ENCODE measurements at places on chromosomes 6 and 20.
A peak's percentile ranks its signal among the peaks of the same experiment; 100 is the strongest.

DNA sequence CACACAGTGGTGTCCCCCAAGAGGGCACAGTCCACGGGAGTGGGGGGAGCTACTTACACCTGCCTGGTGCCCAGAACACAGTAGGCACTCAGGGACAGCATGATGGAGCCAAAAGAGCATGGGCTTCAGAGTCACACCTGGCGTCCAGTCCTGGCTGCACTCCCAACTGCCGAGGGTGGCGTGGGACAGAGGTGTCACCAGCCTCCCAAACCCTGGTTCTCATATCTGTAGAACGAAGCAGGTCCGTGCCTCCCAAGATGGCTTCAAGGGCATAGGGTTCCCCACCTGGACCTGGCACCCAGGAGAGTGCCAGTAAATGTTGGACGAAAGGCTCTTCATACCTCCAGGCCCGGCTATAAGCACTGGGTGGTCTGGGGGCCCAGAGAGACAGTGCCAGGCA lies 8.9 kb downstream of the HRH3 start:
- DNase-seq, result no peak

GRCh38 chr6:36283608-36284007 lies 13.7 kb downstream of the PNPLA1 start:
- no peak for DNase-seq

GRCh38 chr6:31689249-31690110 lies 8.6 kb upstream of the LY6G5C start:
- no peak for DNase-seq

DNA sequence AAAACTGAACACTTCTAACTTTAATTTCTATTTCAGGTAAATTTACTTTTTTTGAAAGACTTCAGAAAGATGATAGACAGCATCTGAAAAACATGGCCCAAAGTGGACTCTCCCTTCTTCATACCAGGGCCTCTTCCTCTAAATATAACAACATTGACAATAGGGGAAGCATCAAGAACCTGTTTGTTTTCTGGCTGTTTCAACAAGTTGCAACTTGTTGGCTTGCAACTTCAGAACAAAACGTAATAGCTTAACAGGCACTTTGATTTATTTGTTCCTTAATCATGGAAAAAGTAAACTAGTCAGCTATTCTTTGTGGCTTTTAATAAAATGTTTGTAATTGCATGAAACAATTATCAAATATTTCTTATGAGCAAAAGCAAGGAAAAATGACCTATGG lies 34.3 kb downstream of the RGS17 start:
- DNase-seq, result no peak

DNA sequence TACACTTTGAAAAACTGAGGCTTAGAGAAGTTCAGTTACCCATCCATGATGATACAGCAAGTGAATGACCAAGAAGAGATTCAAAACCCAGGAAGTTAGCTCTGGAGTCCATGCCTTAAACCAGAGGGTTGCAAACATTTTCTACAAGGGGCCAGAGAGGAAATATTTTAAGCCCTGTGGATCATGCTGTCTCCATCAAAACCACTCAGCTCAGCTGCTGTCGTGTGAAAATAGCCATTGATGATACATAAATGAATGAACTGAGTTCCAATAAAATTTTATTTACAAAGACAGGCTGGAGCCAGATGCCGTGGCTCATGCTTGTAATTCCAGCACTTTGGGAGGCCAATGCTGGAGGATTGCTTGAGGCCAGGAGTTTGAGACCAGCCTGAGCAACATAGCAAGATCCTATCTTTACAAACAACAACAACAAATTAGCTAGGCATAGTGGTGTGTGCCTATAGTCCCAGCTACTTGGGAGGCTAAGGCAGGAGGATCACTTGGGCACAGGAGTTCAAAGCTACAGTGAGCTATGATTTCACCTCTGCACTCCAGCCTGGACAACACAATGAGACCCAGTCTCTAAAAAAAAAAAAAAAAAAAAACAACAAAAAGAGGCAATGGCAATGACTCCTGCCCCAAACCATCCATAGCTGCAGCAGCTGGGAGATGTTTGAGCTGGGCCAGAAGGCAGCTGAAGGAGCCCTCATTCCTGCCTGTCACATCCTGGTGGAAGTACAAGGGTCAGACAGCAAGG lies 44.1 kb upstream of the RIN2 start:
- no peak for DNase-seq

GRCh38 chr6:21271428-21272155 lies 322.0 kb upstream of the SOX4 start:
- DNase-seq, result no peak

DNA sequence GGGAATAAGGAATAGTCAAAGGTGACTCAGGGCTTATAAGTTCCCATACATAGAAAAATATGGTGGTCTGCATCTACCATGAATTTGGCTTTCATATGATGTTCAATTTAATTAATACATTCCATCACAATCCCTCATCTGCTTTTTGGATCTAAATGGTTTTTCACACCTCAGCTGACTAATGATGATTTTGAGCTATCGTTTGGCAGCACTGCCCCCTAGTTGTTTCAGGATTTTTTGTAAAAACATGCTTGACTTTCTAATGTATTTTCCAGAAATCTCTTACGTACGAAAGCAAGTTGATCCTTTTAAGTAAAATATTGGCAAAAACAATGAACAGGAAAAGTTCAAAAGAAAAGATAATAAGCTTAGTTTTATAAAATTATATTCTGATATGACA lies 408.6 kb upstream of the ADGRB3 start:
- no peak for DNase-seq

GRCh38 chr20:44642203-44643153 lies 9.0 kb downstream of the ADA start:
- DNase-seq, result peak; percentile 56

DNA sequence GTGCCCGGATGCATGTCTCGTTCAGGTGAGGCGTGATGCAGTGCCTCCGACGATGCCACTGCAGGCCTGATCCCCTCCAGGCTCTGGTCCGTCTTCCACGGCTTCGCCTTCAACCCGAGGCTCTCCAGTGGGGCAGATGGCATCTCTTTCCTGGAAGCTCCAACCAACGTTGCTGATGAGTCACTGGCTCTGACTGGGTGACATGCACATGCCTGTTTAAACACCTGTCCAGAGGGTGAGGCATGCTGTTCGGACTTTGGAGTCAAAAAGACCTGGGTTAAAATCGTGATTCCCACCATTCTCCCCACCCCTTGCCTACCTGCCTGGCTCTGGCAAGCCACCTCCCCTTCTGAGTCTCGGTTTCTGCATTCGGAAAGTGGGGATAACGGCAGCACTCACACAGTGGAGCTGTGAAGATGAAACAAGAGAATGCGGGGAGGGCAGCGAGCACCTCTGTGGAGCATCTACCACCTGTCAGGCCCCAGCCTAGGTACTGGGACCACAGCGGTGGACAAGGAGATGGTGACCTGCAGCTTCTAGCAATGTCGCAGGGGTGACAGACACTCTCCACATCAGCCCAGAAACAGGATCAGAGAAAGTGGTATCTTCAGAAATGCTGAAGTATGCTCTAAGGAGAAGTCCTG lies 8.5 kb upstream of the EDN3 start:
- DNase-seq, result no peak

- no peak for DNase-seq
These were observed 598.3 kb upstream of the HS3ST5 start for GRCh38 chr6:114941078-114941477.

DNA sequence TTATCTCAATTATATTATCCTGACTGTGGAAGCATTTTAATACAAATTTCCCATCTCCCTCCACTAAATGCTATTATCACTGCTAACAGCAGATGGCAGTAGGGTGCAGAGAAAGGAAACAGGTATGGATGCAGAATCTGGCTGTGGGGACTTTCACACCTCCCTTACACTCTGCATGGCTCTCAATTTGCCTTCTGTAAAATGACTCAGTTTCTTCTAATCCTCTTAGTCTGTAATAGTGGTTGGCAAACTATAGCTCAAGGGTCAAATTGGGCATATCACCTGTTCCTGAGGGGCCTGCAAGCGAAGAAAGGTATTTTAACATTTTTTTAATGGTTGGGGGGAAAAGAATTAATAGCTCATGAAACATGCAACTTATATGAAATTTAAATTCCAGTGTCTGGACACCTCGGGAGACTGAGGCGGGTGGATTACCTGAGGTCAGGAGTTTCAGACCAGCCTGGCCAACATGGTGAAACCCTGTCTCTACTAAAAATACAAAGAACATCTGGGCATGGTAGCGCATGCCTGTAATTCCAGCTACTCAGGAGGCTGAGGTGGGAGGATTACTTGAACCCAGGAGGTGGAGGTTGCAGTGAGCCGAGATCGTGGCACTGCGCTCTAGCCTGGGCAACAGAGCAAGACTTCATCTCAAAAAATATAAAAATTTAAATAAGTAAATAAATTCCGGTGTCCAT lies 83.5 kb downstream of the ZMYND8 start:
- DNase-seq, result peak; percentile 78

DNA sequence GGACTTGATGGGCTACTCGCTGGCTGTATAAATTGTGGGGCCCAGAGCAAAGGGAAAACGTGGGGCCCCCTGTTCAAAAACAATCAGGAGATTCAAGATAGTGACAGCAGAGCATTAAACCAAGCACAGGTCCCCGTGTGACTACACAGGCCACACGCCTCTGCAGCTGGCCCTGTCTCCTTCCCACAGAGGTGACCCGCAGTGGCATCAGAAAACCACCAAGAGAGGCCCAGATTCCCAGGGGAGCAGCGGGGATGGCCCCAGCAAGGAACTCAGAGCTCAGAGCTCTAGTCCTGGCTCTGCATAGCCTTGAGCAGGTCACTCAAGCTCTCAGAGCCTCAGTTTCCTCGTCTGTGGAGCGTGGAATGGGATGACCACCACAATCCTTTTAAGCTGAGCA lies 57.6 kb downstream of the CPNE5 start:
- DNase-seq, result no peak

- DNase-seq, result no peak
These were observed 230.8 kb downstream of the FOXA2 start for GRCh38 chr20:22353586-22353985.

GRCh38 chr20:62704341-62704948 lies 4.2 kb upstream of the NTSR1 start:
- DNase-seq, result peak; percentile 84

DNA sequence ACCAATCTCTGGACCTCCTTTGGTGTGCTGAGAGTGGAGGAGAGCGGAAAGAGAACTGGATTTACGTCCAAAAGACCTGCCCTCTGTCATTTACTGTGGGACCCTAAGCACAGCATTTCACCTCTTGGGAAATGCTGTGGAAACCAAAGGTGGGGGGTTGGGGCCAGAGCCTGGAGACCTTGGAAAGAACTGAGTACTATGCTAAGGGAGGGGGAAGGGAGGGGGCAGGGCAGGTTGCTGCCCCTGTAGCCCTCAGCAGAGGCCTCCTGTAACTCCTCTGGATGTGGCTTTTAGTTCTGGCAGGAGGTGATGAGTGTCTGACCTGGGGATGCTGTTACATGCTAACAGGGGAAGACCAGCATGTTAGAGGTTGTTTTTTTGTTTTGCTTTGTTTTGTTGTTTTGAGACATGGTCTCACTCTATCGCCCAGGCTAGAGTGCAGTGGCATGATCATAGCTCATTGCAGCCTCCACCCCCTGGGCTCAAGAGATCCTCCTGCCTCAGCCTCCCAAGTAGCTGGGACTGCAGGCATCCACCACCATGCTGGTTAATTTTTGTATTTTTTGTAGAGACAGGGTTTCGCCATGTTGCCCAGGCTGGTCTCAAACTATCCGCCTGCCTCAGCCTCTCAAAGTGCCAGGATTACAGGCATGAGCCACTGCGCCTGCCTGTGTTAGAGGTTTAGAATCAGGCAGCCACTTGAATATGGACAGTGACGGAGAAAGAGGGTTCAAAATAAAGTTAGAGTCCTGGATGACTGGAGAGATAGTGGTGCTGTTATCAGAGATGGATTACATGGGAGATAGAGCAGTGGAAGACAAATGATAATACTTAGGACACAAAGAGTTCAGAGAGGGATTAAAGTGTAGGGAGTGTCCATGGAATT lies 18.4 kb upstream of the PARD6B start:
- peak; percentile 44 for DNase-seq

GRCh38 chr6:110543106-110543505 lies 66.7 kb upstream of the SLC22A16 start:
- no peak for DNase-seq

DNA sequence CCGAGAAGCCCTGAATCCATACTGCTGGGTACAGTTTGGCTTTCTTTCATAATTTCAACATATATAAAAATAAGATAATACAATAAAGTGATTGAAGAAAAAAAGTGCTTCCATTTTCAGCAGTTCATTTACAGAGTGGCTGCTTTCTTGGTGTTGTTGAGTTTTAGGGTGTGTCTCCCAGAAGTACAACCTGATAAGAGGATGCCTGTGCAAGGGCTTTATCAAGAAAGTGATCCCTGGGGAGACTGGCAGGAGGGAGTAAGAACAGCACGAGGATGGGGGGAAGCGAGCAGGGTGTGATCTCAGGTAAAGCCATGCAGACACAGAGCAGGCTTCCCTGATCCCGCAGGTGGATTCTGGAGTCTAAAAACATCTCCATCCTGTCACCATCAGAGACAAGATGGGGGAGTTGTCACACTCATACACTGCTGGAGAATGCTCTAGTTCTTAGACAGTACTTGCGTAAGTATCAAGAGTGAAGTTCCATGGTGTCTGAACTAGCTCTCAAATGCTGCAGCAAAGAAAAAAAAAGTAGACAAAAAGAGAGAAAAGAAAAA lies 395.9 kb downstream of the CDH26 start:
- DNase-seq, result no peak

DNA sequence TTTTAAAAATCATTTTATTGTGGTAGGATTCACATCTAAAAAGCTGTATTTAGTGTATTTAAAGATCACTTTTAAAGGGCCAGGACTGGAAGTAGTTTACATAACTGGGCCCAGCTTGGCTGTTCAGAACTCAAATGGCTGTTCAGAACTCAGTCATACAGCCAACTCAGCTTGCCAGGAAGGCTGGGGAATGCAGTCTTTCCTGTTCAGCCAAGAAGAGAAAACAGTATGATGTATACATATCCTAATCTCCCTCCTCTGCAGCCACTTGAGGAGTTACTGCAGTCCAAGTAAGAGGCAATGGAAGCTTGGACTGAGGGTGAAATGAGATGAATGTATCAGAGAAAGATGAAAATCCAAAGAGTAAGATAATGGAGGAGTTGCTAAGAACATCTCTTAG lies 24.6 kb downstream of the DSTN start:
- DNase-seq, result peak; percentile 49

DNA sequence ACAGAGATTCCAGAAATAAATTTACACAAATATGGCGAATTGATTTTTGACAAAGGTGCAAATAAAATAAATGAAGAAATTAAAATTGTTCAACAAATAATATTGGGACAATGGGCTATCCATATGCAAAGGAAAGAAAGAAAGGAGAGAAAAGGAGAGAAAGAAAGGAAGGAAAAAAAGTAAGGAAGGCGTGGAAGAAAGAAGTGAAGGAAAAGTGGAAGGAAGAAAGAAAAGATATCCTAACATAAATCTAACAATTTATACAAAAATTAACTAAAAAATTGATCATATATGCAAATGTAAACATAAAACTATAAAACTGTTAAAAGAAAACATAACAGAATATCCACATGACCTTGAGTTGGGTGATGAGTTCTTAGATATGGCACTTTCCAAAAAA lies 78.7 kb upstream of the ZNF184 start:
- DNase-seq, result no peak

GRCh38 chr6:163460307-163460782 lies 45.8 kb downstream of the QKI start:
- DNase-seq, result no peak
